ENCODE measurements at places on chromosomes 4 and X.

- no peak for DNase-seq
Observed at GRCh38 chr4:184444215-184444952, 30.0 kb downstream of the IRF2 start.

DNA sequence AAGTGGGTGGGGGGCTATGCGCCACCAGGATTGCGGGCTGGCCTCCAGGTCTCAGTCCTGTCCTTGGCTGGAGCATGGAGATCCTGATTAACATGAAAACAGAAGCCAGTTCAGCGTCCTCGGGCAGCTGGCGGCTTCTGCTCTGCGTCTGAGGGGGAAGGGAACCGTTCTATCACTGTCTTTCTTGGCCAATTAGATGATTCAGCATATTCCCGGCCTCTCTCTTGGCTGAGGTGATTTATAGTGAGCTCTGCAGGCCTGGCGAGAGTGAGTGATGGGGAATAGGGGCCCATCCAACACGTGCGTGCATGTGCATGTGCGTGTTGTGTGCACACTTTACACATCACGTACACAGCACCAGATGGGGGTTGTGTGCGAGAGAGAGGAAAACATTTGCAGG lies 145.8 kb upstream of the ATP6AP2 start:
- no peak for DNase-seq

DNA sequence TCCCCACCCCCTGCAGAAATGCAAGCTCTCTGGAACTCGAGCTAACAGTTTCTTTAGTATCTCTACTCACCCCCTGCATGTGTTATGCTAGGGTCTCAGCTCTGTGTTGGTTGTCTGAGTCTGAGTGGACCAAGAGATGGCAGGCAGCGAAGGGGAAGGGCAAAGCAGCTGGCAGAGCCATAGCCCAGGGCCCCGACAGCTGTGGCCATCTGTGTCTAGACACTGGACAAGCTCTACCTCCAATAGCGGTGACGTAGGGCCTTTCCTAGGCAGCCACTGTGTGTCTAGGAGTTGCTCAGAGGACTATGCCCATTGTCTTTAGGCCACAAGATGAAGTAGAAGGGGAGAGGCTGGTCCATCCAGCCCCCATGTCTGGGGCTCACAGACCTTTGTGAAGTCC lies 79.2 kb downstream of the EFNB1 start:
- DNase-seq: no peak

DNA sequence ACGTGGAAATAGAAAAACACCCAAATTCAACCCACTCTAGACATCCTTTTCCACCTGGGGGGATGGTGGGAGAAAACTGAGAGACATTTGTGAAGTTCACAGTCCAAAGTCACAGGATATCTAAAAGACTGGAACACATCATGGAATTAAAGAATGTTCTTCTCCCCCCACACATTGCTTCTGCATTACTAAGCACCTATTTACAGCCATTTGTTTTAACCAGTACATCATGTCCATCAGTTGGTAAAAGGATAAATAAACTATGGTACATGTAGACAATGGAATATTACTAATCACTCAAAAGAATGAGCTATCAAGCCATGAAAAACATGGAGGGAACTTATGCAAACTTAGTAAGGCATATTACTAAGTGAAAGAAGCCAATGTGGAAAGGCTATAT lies 185.5 kb upstream of the ANXA10 start:
- no peak for DNase-seq

DNA sequence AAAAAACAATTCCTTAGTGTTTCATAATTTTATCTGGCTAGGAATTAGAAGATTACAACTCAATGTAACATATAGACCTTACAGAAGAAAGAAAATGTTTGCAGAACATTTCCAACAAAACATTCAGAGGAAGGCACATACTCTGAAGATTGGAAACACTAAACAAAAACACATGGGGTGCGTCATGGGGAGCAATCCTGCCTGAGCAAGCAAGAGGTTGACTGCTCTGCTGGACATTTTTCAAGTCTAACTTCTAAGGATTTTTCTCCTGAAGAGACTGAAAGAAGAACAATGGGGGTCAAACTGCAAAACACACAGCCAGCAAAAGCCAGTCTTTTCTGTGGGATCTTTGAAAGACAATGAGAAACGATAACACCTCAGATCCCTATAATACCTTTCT lies 182.8 kb downstream of the GUCY2F start:
- DNase-seq: no peak

- DNase-seq: no peak
Observed at GRCh38 chr4:176660561-176660960, 132.2 kb downstream of the VEGFC start.

GRCh38 chr4:33386764-33387163 lies 2666.6 kb downstream of the PCDH7 start:
- DNase-seq: no peak

GRCh38 chrX:11740794-11741193 lies 17.2 kb upstream of the MSL3 start:
- DNase-seq: no peak

DNA sequence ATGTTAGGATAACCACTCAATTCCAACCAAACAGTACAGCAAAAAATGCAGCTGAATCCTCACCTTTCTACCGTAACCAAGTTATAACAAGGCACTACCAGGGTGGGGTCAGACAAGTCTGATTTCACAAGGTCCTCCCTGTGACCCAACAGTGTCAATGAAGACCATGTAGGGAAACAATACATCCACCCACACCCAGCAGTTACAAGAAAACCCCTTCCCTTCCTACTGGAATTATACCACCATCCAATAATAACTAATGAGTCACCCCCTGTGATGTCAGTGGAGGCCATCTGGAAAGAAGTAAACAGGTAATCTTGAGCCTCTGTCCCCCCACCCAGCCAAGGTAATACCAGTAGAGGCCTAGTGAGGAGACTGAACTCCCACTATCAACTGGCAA lies 117.6 kb downstream of the FGF16 start:
- DNase-seq: no peak

DNA sequence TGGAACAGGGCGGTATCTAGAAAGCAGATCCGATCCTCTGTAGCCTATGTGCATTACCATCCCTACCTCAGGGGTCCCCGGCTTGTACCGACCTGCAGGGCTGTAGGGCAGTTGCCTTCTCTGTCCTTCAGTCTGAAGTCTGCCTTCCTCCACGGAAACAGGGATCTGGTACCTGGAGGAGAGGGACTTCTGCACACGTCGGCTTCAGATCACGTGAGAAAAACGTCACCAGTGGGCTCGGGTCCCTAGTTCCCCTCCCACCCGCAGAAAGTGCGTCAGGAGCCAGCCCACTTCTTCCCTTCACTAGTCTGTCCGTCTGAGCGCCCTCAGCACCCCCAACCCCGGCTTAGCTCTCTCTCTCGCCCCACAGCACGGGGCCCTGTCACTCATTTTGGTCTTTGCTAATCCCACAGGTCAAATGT lies at the start of gene TCEAL5:
TCEAL5 (minus strand) TSS at position 170 of the 422 bp plus-strand sequence. CDS start 2,187 bp downstream, outside the sequence.
- DNase-seq: no peak

GRCh38 chr4:175424111-175424510 lies 388.0 kb downstream of the GPM6A start:
- DNase-seq: no peak

GRCh38 chrX:49063715-49064114 lies 4.9 kb downstream of the CCDC120 start:
- no peak for DNase-seq

GRCh38 chr4:96342196-96342595 lies 502.3 kb downstream of the PDHA2 start:
- DNase-seq: no peak

- DNase-seq: no peak
Observed at GRCh38 chr4:109295081-109295480, 7.4 kb downstream of the COL25A1 start.

- DNase-seq: no peak
Observed at GRCh38 chr4:22686141-22686540, 6.6 kb upstream of the GBA3 start.

DNA sequence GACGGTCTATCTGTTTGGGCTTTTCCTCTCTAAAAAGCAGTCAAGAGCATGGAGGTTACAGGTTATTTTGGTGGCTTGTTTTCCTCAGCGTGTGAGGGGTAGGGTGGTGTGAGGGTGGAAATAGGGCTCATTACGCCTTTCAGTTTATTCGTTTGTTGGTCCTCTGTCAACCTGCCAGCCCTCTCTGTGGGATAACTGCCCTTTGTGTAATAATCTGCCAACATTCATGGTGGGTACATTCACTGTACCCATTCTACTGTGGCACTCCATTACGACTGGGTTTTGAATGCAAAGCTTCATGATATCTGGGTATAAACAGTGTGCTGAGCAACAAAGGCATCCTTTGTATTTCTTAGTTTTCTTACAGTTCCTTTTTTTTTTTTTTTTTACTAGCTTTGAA lies 136.4 kb downstream of the ADGRL3 start:
- DNase-seq: no peak

DNA sequence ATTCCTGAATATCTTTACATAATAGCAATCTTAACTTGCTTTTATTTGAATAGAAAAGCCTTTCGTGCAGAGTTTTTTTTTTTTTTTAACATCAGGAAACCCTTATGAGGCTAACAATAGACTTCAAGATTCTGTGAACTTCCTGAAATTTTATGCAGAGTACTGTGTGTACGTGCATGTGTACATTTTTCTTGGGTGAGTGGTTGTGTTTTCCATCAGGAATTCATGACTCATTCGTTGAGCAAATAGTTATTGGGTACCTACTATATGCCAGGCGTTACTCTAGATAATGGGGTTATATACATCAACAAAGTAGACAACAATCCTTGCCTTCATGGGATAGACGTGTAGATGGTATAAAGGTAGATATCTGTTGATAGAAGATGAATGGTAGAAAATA lies 59.1 kb downstream of the MRPL1 start:
- peak; percentile 81 for DNase-seq

DNA sequence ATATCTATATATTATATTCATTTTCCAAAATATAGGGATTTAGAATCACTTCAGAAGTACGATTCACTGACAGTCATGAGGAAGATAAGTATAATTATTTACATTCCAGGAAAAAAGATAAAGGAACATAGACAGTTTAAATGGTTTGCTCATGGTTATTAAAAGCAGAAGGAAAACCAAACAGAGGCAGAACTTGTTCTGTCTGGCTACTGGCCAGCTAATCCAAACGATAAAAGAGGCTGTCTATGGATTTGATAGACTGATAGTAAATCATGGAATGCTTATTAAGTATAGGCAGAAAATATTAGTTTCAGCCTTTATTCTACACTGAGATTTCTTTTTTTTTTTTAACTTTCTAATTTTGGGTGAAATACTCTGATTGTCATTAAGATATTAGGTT lies 50.2 kb downstream of the RPGR start:
- DNase-seq: no peak

GRCh38 chrX:41971346-41971745 lies 48.0 kb upstream of the CASK start:
- DNase-seq: no peak

- no peak for DNase-seq
Observed at GRCh38 chrX:131703646-131704045, 159.8 kb downstream of the OR13H1 start.

DNA sequence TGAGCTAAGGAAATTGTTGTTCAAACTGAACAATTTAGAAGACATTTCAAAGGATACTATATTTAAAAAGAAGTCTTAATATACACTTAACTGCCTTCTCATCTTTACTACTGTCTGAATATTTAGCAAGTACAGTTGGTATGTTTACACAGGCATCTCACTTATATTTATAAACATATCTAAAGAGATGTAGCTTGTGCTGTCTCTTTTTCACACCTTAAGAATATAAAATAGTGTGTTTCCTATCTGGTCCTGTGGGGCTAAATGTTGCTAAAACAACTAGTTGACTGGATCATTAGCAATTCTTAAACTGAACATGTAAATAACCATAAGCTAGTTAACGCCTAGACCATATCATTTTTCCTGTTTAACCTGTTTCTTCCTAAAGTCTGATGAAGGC lies 336.3 kb downstream of the PPP3CA start:
- no peak for DNase-seq

GRCh38 chrX:132378281-132378680 lies 110.6 kb downstream of the MBNL3 start:
- no peak for DNase-seq

GRCh38 chr4:38099908-38100407 lies 139.8 kb downstream of the PTTG2 start:
- DNase-seq: peak; percentile 89

GRCh38 chrX:136662104-136662503 lies 14.1 kb downstream of the CD40LG start:
- DNase-seq: no peak

GRCh38 chrX:62839596-62839995 lies 511.5 kb downstream of the SPIN4 start:
- no peak for DNase-seq

- no peak for DNase-seq
Observed at GRCh38 chr4:18803781-18804180, 782.2 kb upstream of the LCORL start.

DNA sequence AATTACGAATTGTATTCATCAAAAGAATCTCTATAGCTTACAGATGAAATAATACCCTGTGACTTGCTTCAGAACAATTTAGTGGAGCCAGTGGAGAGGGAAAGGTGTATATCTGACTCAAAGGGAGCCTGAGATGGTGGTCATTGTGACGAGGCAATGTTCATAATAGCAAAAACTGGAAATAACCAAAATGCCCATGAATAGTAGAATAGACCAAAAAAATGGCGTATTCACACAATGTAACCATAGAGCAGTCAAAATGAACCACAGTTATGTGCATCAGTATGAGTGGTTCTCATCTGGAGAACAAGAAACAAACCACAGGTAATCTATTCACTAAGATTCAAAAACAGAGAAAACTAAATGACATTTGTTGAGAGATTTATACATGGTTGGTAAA lies 125.3 kb upstream of the CLNK start:
- no peak for DNase-seq

GRCh38 chrX:14590693-14591424 lies 61.5 kb downstream of the GLRA2 start:
- no peak for DNase-seq

GRCh38 chrX:115486510-115486909 lies 74.5 kb upstream of the PLS3 start:
- no peak for DNase-seq
